ENCODE measurements at places on chromosomes 4 and X.

GRCh38 chr4:183838987-183839712 lies 66.0 kb upstream of the STOX2 start:
- no peak for DNase-seq

DNA sequence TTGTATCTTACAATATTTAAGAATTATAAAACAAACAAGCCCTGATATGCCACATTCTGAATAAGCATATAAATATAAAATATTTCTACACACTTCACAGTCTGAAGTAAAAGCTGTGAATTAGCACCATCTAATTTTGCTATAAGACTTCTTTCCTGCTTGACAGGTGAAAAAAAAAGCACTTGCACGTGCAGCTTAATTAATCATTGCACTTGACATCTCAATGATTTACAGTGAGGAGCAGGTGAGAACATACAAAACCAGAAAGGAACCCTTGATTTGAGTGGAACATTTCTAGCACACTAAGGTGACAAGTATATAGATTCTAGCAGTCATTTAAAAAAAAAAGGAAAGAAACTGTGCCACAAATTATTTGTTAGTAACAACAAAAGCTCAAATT lies 47.9 kb downstream of the CHIC2 start:
- DNase-seq, result no peak

GRCh38 chrX:47030339-47030738 lies 47.9 kb upstream of the RGN start:
- DNase-seq, result peak; percentile 16

GRCh38 chr4:124635331-124635730 lies 77.2 kb downstream of the ANKRD50 start:
- no peak for DNase-seq

GRCh38 chr4:88756149-88756548 lies 58.5 kb upstream of the NAP1L5 start:
- no peak for DNase-seq

GRCh38 chrX:53717205-53717604 lies 30.7 kb upstream of the HUWE1 start:
- no peak for DNase-seq

Data from stimulated activated CD4-positive, alpha-beta T cell treated with anti-CD3 and anti-CD28 coated beads, Interleukin-1b, Interleukin-23, amount 100 ng/mL, for 4 hours (primary cell).